ENCODE measurements at places on chromosomes 1 and 21. TPM values are rescaled to one million over a fixed set of nuclear protein-coding genes. Genes with fewer than 3 reads are reported as not detected.

The HMGCS2 gene
- total RNA-seq, result 0.87 TPM

The PDE4B gene
- 9.4 TPM for total RNA-seq

The NTMT2 gene
- total RNA-seq, result not detected

The PTGS2 gene
- 17.0 TPM for total RNA-seq

The SPOCD1 gene
- 3.6 TPM for total RNA-seq

The KRTAP12-2 gene
- not detected for total RNA-seq

The OPTC gene
- not detected for total RNA-seq

The PLEKHN1 gene
- total RNA-seq, result 1.2 TPM

The PFDN2 gene
- 85.6 TPM for total RNA-seq

The HENMT1 gene
- total RNA-seq, result not detected

The PSRC1 gene
- total RNA-seq, result 39.4 TPM

The CD53 gene
- 0.35 TPM for total RNA-seq

The LCE1D gene
- not detected for total RNA-seq

The CYP4Z1 gene
- not detected for total RNA-seq

The TMCC2 gene
- 0.74 TPM for total RNA-seq

The TNFRSF4 gene
- total RNA-seq, result not detected

The SPRR2G gene
- not detected for total RNA-seq

The DISP3 gene
- total RNA-seq, result 0.27 TPM

The LMX1A gene
- not detected for total RNA-seq

The PADI3 gene
- total RNA-seq, result 5.7 TPM

The GBP4 gene
- 1.0 TPM for total RNA-seq

The BCAN gene
- total RNA-seq, result not detected

The PTPN7 gene
- total RNA-seq, result 0.12 TPM

The SH3BGRL3 gene
- total RNA-seq, result 126 TPM

The SLC30A10 gene
- total RNA-seq, result not detected

The BCL2L15 gene
- not detected for total RNA-seq

The ZMYND12 gene
- not detected for total RNA-seq

The DOCK7 gene
- total RNA-seq, result 42.4 TPM

The RORC gene
- total RNA-seq, result 0.60 TPM

The CFHR3 gene
- not detected for total RNA-seq

The HHIPL2 gene
- total RNA-seq, result 20.9 TPM

The SESN2 gene
- total RNA-seq, result 11.8 TPM

The SPATA46 gene
- not detected for total RNA-seq

The RHD gene
- total RNA-seq, result not detected

The TMEM69 gene
- total RNA-seq, result 29.0 TPM

The LAMC2 gene
- not detected for total RNA-seq

The C1QTNF12 gene
- total RNA-seq, result 0.21 TPM
